Activated naive CD4-positive, alpha-beta T cell treated with anti-CD3 and anti-CD28 coated beads, Interleukin-2, amount 10 ng/mL, durations not matched to agents 5 hours and 36 hours (primary cell): ENCODE measurements at places on chromosomes 16 and 17. TPM values are rescaled to one million over a fixed set of nuclear protein-coding genes. Genes with fewer than 3 reads are reported as not detected.

Gene OR1E1
- not detected for total RNA-seq

Gene KRTAP4-1
- not detected for total RNA-seq

Gene CDRT4
- 3.9 TPM for total RNA-seq

Gene KRT9
- total RNA-seq, result not detected

Gene DRC3
- not detected for total RNA-seq

Gene EVPLL
- not detected for total RNA-seq

Gene CLEC18A
- total RNA-seq, result 2.6 TPM

Gene ZG16
- not detected for total RNA-seq

Gene ITGAD
- total RNA-seq, result not detected

Gene RGS11
- not detected for total RNA-seq

Gene PROCA1
- 7.3 TPM for total RNA-seq

Gene RAB37
- 44.7 TPM for total RNA-seq

Gene ENPP7
- total RNA-seq, result 0.10 TPM

Gene SSTR5
- not detected for total RNA-seq

Gene YBX2
- total RNA-seq, result 0.55 TPM

Gene GAS2L2
- total RNA-seq, result not detected

Gene OSGIN1
- total RNA-seq, result 0.66 TPM

Gene UTP18
- 41.8 TPM for total RNA-seq

Gene KLHL10
- not detected for total RNA-seq

Gene AANAT
- not detected for total RNA-seq

Gene KRTAP3-1
- total RNA-seq, result not detected

Gene KRT35
- not detected for total RNA-seq

Gene PIPOX
- total RNA-seq, result 0.96 TPM

Gene OR1A1
- not detected for total RNA-seq

Gene SLC35G6
- not detected for total RNA-seq

Gene HBA1
- not detected for total RNA-seq

Gene RCVRN
- total RNA-seq, result not detected

Gene BEAN1
- not detected for total RNA-seq

Gene STUB1
- total RNA-seq, result 61.7 TPM

Gene HNF1B
- total RNA-seq, result not detected

Gene C16orf74
- total RNA-seq, result 2.1 TPM

Gene CEP295NL
- not detected for total RNA-seq

Gene MPV17L
- total RNA-seq, result not detected

Gene PIMREG
- total RNA-seq, result 24.1 TPM

Gene CD300A
- 44.2 TPM for total RNA-seq

Gene CHRNE
- 0.23 TPM for total RNA-seq
